Uterus (tissue), 4 donors: ENCODE measurements at places on chromosomes 4 and X.
A peak's percentile ranks its signal among the peaks of the same experiment; 100 is the strongest.

GRCh38 chr4:100340512-100341485, 150.5 kb upstream of the DDIT4L start:
- DNase-seq: no peak
- no peaks in the 10 kb centered on the region for H3K36me3 ChIP-seq
- no peaks in the 10 kb centered on the region for H3K27me3 ChIP-seq
- no peak overlapping the region for H3K27ac ChIP-seq

- no peaks in the 10 kb centered on the region for H3K4me1 ChIP-seq
- DNase-seq: no peak
- H3K4me3 ChIP-seq: no peak overlapping the region
- no peaks in the 10 kb centered on the region for H3K36me3 ChIP-seq
- no peaks in the 10 kb centered on the region for H3K27me3 ChIP-seq
Measured at GRCh38 chrX:12886545-12886944, 19.7 kb downstream of the TLR7 start.

DNA sequence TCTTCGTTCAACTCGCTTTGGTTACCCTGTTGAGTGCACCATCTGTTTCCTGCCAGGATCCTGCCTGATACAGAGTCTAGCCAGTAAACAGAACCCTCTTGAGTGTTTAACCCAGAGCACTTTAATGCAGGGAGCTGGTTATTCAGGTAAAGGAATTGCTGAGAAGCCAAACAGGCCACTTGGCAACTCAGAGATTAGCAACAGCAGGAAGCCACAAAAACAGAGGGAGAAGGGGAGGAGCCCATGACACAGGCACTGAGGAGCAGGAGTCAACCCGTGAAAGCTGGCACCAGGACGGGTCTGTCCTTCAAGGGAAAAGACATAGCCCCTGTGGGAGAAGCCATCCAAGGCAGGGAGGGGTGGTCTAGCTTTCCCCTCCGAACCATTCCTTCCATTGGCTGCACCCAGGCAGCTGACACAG, 641.4 kb downstream of the ZNF674 start:
- no peak overlapping the region for H3K27ac ChIP-seq
- no peaks in the 10 kb centered on the region for H3K4me1 ChIP-seq
- H3K27me3 ChIP-seq: no peaks in the 10 kb centered on the region
- no peak for DNase-seq
- no peak overlapping the region for H3K4me3 ChIP-seq
- no peaks in the 10 kb centered on the region for H3K36me3 ChIP-seq

GRCh38 chr4:148216866-148217814, 225.1 kb downstream of the NR3C2 start:
- H3K27me3 ChIP-seq: no peaks in the 10 kb centered on the region
- H3K36me3 ChIP-seq: no peaks in the 10 kb centered on the region
- no peak for DNase-seq
- no peak overlapping the region for H3K4me3 ChIP-seq

GRCh38 chr4:123339507-123340380, 56.9 kb upstream of the SPRY1 start:
- peak overlapping the region; percentile 45 for H3K27ac ChIP-seq
- peak; percentile 26 for DNase-seq
- no peaks in the 10 kb centered on the region for H3K4me1 ChIP-seq
